Right atrium auricular region (tissue), 2 donors: ENCODE measurements at places on chromosomes 12 and 14. TPM values are rescaled to one million over a fixed set of nuclear protein-coding genes. Genes with fewer than 3 reads are reported as not detected.

- no peak for DNase-seq
These were observed 56.1 kb downstream of the DAAM1 start for GRCh38 chr14:59244581-59244980.

The HPD gene
- total RNA-seq, result 0.39 TPM

DNA sequence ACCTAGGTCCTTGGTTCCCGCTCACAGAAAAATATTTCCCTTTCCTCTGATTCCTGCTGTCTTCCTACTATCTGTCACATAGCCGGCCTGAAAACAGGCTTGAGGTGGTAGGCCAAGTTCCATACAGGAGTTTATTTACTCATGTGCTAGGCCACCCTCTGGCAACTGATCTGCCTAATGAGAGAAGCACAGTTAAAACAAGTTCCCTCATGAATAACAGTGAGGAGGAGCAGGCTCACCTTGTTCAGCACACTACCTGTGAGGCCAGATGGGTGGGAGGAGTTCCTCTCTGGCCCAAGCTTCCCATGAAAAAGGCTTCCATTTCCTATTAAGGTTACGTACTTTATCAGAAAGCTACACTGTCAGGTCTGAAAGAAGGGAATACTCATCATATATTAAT, 206.0 kb downstream of the MYRFL start:
- no peak for DNase-seq

DNA sequence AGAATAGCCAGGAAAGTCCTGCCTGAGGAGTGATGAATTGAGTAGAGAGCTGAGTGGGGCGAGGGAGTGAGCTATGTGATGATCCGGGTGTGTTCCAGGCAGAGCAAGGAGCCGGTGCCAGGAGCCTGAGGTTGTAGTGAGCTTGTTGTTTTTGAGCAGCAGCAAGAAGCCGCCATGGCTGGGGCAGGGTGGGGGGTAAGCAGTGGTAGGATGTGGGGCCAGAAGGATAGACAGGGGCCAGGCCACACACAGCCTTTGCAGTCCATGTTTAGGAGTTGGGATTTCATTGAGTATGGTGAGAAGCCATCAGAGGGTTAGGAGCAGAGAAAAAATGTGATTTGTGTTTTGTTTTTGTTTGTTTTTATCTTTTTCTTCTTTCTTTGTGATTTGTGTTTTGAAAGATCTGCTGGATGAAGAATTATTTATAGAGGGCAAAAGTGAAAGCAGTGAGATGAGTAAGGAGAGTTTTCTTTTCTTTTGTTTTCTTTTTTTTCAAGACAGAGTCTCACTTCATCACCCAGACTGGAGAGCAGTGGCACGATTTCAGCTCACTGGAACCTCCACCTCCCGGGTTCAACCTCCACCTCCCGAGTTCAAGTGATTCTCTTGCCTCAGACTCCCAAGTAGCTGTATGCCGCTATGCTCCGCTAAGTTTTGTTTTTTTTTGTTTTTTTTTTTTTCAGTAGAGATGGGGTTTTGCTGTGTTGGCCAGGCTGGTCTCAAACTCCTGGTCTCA, 92.3 kb upstream of the BCAT1 start:
- no peak for DNase-seq

- DNase-seq, result no peak
These were observed 124.8 kb upstream of the NTF3 start for GRCh38 chr12:5307065-5307464.

- DNase-seq, result no peak
These were observed 101.6 kb downstream of the SLC25A47 start for GRCh38 chr14:100424504-100425428.

- no peak for DNase-seq
These were observed 59.7 kb upstream of the MAX start for GRCh38 chr14:65162031-65162430.

The TRPV4 gene
- total RNA-seq, result 0.59 TPM

GRCh38 chr12:71688961-71689570, 3.2 kb downstream of the TMEM19 start:
- no peak for DNase-seq
